ENCODE measurements at places on chromosomes 6 and 20.

DNA sequence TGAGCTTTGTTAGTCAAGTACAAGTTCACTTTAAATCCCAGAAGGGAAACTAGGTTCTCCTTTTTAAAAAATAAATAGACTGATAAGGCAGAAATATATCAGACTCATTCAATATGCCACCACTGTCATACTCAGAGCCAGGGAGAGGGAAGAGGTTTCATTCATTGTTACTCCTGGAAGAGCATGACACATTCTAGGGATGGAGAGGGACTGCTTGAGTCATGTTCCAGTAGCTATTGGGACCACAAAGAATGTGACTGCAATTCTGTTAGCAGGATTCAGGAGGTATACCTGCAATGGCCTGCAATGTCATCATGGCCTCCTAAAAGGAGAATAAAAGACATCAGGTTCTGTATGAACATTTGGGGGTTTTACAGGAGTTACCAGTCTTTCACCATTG lies 167.6 kb downstream of the TFAP2B start:
- DNase-seq = no peak

GRCh38 chr6:31541059-31541657 lies 645 bp downstream of the DDX39B start:
- no peak for DNase-seq

DNA sequence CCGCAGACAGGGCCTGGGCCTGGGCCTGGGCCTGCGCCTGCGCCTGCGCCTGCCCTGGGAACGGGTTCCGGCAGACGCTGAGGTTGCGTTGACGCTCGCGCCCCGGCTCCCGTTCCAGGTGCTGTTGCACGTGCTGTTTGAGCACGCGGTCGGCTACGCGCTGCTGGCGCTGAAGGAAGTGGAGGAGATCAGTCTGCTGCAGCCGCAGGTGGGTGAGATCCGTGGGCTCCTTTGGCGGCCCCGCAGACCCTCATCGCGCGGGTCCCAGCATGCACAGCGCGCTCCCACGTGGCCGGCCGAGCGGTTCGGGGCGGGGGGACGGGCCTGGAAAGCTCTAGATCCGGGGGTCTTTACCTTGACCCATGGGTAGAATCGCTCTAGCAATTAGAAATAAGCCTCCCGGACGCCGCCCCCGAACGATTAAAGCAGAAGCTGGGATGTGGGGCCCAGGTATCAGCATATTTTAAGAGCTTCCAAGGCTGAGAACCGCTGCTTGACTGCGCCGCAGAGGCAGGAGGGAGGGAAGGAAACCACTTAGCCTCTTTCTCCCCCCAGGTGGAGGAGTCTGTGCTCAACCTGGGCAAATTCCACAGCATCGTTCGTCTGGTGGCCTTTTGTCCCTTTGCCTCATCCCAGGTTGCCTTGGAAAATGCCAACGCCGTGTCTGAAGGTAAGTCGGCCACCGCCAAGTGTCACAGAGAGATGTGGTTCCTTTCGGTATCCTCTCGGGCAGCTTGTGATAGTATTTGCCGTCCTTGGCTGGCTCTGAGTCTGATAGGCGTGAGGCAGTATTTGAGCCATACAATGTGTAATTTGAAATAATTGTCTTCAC lies 508 bp downstream of the NOP56 start:
- no peak for DNase-seq

DNA sequence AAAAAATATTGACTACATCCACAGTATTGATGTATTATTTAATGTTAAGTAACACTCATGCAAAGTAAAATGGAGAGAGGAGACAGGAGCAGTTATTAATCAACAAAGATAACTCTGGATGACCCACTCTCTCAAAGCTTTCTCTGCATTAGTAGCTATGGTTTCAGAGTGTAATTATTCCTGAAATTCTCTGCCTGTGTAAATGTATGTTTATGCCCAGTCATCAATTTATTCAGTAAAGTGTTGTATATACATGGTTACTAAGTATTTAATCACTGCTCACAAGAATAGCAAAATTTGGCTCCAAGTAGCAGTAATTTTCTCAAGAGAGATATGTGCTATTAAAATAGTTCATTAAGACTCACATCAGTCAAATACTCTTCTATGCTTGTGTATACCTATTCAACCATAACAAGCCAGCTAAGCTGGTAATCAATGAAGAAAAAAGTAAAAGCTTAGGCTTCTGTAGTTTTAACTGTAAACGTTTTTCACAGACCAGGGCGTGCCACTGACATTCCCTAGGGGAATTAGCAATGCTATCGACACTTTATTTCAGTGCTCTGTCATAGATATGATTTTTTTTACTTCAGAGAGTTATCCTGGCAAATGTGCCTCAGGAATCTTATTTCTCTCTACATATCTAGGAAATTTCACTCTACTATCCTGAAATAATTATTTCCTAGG lies 54.0 kb upstream of the RAB32 start:
- DNase-seq = no peak

- DNase-seq = no peak
Measured at GRCh38 chr20:31580706-31581105, 24.4 kb upstream of the ID1 start.

- no peak for DNase-seq
Measured at GRCh38 chr20:64086801-64087200, 2.6 kb upstream of the LKAAEAR1 start.

DNA sequence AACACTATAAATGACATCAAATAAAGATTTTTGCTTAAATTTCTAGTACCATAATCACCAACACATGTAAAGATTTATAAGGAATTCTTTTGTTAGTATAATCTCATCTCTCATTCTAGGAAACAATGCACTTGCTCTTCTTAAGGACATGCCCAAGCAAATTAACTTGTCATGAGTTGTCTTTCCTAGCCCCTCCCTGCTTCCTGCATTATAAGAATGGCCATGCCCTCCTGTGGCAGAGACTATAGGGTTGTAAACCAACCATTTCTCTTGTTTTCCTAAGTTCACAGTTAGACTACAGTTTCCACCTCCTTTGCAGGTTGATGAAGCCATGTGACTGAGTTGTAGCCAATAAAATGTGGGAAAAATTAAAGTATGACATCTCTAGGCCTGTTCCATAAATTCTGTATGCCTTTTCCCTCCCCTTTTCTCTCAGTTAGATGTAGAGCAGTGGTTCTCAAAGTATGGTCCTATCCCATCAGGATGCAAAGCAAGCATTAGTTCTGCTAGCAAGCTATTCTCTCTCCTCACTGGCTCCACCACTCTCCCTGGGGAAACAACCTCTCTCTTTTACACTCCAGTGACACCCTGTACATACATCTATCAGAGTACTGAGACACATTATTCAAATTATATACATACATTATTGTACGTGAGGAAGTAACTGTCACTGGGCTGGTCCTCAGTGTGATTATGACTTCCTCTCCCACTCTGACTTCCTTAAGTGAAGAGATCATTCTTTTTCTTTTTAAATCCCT lies 295.0 kb downstream of the PKHD1 start:
- DNase-seq = no peak

DNA sequence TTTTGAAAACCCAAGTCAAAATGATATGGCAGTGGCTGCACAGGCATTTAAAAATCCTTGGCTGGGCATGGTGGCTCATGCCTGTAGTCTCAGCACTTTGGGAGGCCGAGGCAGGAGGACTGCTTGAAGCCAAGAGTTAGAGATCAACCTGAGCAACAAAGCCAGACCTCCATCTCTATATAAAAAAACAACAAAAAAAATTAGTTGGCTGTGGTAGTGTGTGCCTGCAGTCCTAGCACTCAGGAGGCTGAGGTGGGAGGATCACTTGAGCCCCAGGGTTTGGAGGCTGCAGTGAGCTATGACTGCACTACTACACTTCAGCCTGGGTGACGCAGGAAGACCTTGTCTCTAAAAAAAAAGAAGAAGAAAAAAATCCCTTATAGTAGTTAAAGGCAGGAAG lies 142.9 kb downstream of the MYB start:
- no peak for DNase-seq

GRCh38 chr6:136980070-136980469 lies 58.0 kb downstream of the SLC35D3 start:
- DNase-seq = no peak

- DNase-seq = no peak
Measured at GRCh38 chr20:16537025-16537665, 36.1 kb downstream of the KIF16B start.

- no peak for DNase-seq
Measured at GRCh38 chr6:44044940-44045671, 82.1 kb downstream of the MRPL14 start.

- DNase-seq = peak; percentile 69
Measured at GRCh38 chr20:19758501-19759331, 658 bp downstream of the RIN2 start.

- no peak for DNase-seq
Measured at GRCh38 chr6:35448191-35448590, 3.9 kb upstream of the FANCE start.

DNA sequence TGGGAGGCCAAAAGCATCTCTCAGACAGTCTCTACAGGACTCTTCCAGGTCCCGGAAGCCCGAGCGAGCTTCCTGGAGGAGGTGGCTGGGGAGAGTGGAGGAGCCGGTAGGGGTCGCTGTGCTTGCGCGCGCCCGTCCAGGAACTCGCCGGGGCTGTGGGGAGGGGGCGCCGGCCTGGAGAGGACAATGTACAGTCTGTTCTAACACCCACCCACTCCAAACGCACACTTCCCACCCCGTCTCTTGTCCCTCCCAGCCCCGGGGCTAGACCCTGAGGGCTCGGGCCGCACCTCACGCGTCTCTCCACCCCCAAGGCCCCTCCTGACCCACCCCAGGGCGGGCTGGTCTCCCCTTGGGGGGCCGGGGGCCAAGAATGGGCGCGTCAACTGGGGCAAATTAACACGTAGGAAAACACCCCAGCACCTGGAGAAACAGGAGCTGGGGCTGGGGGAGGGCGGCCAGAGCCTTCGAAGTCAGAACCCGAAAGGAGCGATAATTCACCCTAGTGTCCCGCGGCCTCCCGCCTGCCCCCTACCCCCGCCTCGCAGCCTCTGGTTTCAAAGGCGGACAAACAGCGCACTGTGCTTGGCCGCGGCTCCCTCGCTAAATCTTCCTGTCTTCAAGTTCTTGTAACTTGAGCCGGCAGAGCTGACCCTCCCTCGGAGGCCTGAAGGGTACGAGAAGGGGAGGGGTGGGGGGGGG lies 103.2 kb upstream of the FOXP4 start:
- DNase-seq = peak; percentile 86

DNA sequence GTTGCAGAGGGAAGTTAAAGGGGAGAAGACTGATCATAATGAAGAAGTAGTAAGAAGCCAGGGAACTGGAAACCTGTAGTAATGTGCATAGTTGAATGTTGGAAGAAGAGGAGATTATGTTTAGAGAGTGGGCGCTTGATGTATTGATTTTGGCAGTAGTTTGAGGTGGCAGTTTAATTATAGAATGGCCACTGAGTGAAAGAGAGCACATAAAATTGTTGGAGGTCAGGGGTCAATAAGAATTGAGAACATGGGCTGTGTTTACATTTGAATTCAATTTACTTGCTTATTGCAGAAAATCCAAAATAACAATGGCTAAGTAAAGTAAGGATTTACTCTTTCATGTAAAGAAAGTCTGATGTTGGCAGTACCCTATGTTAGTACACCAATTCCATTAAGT lies 15.7 kb downstream of the VTA1 start:
- DNase-seq = no peak

- no peak for DNase-seq
Measured at GRCh38 chr6:168469521-168469920, 28.5 kb downstream of the SMOC2 start.

DNA sequence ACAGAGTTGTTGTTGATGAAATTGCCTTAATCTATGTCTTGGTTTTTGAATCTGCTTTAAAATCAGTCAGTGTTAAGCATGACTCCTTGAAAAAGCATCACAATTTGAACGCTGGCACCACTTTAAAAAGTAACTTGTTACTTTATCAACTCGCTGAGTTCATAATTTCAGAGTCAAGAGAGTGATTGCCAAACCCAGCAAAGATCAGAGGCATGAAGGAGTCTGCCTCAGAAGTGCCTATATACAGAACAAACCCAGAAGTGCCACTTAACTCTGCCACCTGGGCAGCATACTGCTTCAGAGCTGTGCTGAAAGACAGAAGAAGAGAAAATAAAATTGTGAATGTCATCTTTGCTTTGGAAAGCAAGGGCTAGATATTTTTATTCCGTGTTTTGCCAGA lies 73.6 kb upstream of the HCRTR2 start:
- no peak for DNase-seq

Data from WTC11 (cell line).